ENCODE measurements at places on chromosomes 13 and 19. TPM values are rescaled to one million over a fixed set of nuclear protein-coding genes. Genes with fewer than 3 reads are reported as not detected.
A peak's percentile ranks its signal among the peaks of the same experiment; 100 is the strongest.

Gene PDX1
- total RNA-seq = not detected

Gene TNNT1
- total RNA-seq = 2.4 TPM

Gene TNFRSF19
- 10.2 TPM for total RNA-seq

Gene ALKBH6
- 9.0 TPM for total RNA-seq

Gene ZNF613
- total RNA-seq = 10.6 TPM

Gene ZNF208
- total RNA-seq = 7.3 TPM

Gene GNG7
- 7.7 TPM for total RNA-seq

Gene SULT2A1
- total RNA-seq = not detected

Gene PSG1
- total RNA-seq = not detected

Gene EFNA2
- 13.0 TPM for total RNA-seq

Gene PSG6
- not detected for total RNA-seq

Gene MAB21L1
- 1.6 TPM for total RNA-seq

DNA sequence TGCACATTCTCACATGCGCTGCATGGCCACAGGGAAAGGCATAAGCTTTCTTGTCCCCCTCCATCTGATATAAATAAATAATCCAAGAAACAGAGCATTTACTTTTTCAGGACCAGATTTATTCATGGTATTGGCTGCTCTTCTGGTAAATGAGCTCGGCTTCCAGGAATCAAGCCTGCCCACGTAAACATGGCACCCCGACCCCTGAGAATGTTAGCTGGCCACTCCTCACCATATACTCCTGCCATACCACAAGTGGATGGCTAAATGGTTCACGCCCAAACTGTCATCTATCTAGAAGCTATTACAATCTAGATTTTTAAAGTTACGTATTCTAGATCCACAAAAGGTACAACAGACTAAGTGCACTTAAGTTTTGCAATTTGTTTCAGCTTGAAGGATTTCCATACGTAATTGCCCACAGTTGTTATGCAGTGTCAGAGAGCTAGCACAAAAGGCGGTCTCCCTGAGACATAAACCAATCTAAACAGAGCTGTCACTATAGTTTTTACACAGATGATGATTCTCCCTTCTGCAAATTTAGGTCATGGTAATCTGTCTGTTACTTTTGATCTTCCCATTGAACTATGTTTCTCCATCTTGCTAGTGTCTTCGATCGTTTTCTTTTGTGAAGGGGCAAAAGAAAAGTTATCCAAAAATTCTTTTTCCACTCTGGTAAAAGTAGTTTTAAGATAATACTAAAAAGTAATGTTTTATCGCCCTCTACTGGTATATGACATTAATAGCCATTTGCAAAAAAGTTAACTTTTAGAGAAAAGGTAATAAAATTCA is 16.2 kb upstream of the FOXO1 start:
- DNase-seq = no peak

- DNase-seq = no peak
Observed at GRCh38 chr13:23695711-23696464, 125.7 kb downstream of the TNFRSF19 start.

GRCh38 chr19:29662278-29662603 is 3.0 kb upstream of the PLEKHF1 start:
- DNase-seq = no peak

DNA sequence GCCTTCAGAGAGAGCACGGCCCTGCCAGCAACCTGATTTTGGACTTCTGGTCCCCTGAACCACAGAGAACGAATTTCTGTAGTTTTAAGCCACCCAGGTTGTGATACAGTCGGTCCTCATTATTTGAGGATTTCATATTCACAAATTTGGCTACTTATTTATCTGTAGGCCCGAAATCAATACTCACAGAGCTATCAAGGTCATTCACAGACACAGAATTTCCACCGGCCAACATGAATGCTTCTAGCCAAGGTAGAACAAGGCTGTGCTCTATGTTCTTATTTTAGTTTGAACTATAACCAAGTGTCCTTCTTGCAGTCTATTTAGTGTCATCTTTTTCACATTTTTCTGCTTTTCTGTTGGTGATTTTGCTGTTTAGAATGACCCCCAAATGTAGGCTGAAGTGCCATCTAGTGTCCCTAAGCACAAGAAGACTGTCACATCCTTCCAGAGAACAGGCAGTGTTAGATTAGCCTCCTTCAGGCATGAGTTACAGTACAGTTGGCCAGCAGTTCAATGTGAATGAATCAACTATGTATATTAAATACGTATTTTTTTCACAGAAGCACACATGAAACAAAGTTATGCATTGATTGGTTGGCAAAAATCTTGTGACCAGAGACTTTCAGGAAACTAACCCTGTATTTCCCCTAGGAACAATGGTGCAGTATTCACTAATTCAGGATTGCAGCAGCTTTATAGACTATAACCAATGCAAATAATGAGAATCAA is 63.5 kb downstream of the C13orf42 start:
- no peak for DNase-seq

DNA sequence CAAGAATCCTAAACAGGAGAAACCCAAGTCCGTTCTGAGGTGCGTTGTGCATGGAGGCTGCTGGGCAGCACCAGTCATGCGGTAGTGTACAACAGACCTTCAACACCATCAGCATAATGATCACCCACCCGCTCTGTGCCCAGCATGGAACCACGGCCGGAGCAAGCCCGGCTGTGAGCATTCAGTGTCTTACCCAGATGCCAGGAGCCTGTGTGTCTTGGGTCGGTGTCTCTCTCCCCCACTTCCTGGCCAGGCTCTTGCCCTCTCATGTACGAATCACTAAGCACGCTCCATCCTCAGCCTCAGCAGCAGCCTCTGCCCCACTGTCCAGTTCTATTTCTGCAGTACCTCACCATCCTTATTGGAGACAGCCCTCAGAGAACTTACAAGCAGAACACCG is 231.6 kb upstream of the IRS2 start:
- no peak for DNase-seq

DNA sequence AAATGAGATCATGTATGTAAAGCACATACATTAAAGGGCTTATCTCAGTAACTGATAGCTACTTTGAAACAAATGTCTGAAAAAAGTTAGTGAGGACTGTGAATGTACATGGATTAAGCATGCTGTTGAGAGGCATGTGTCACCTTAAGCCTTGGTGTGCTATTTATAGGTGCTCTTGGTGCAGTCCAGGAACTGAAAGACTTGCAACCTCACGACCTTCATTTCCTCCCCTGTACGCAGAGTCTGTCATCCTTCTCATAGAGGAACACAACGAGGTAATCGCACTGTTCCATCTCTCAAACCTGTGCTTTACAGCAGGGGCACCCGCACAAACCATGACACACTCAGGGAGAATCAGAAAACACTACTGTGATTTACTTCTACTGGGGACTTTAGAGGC is 65.6 kb downstream of the UFM1 start:
- no peak for DNase-seq

DNA sequence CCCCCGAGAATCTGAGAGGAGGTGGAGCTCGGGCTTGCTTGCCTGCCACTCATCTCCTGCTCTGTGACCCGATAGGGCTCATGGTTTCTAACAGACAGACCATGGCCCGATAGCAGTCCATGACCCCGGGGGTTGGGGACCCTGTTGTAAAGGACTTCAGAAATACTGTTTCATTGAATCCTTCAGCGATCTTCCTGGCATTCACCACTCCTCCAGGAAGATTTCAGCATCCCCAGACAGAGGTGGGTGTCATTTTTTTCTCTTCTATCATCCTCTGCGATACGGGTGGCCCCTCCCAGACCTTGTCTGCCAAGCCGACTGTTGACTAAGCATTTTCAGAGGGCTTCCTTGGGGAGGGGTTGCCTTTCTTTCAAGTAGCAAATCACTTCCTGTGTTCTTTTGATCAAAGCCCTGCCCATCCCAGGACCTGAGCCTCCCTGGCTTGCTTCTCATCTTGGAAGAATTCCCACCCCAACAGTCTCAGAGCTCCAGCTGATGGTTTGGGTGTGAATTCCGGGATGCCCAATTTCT is 1.7 kb downstream of the MYO1F start:
- DNase-seq = no peak

DNA sequence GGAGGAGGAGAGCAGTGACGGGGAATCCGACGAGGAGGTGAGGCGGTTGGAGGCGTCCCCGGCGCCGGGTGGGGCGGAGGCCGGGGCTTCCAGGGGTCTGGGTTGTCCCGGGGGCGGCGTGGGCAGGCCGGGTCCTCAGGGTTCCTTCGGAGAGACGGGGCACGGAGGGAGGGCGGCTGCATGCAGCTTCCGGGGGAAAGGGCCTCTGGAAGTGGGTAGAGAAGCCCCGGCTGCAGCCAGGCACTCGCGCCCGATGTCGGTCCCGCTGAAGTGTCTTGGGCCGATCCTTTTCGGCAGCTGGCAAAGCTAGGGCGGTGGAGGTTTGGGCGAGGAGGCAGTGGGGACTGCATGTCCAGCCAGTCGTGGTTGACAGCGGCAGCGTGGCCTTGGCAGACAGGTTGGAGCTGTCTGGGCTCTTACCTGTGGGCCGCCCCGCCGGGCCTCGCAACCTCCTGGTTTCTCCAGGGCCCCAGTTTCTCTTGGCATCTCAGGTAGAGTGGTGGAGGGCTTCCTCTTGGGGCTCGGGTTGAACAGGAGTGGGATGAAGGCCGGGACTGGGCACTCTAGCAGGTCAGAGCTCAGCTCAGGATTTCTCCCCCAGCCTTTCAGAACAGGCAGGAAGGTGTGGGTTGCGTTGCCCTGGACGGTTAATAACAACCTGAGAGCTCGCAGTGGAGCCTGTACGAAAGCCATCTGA is 690 bp downstream of the KMT2B start:
- DNase-seq = peak; percentile 63

GRCh38 chr13:34521171-34521570 is 420.9 kb upstream of the NBEA start:
- DNase-seq = no peak

GRCh38 chr13:113862931-113863523 is 849 bp downstream of the GAS6 start:
- peak; percentile 73 for DNase-seq

DNA sequence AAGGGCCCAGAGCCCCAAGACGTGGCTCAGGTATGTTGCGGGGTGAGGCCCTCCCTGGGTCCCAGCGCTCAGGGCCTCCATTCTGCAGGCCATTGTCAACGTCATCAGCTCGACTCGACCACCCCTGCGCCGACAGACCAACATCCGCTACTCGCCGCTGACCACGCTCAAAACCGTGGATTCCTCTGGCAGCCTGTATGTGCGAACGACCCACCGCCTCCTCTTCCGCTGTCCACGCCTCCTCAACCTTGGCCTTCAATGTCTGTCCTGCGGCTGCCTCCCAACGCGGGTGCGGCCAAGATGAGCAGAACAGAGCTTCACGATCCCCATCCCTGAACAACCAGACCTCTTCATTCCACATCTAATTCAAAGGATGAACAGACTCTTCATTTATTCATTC is 8.2 kb downstream of the RDH8 start:
- DNase-seq = no peak

DNA sequence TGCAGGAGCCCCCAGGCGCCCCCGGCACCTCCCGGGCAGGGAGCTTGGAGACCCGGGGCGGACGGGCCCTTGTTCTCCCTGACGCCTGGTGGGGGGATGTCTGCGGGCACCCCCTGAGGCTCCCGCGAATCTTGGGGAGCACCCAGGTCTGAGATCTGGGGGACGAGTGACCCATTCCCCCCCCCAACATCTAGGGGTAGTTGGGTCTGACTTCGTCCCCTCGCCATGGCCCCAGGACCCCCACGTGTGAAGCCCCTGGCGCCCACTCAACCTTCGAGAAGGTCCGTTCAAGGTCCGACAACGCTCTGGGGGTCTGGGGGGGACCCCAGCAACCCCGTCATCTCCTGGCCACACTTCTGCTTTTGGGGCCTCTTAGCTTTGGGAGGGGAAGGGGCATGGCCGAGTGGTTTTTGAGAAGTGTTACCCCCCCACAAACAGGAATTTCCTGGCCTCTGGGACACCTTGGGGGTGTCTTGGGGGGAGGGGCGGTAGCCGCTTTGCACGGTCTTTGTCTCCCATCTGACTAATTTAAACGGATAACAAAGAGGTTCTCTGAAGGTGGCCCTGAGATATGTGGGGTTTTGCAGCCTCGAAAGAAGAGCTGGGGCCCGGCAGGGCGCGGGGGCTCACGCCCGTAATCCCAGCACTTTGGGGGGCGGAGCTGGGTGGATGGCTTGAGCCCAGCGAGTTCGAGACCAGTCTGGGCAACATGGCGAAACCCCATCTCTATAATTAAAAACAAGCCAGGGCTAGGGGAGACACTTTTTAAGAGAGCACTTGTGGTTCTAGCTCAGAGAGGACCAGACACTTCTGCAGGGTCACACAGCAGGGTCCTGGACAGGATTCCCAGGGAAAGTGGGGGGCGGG is 608 bp downstream of the CNN2 start:
- no peak for DNase-seq

- DNase-seq = no peak
Observed at GRCh38 chr13:101401196-101401595, 15.1 kb downstream of the NALCN start.

GRCh38 chr19:12984143-12984627 is 11.1 kb upstream of the NFIX start:
- DNase-seq = no peak

DNA sequence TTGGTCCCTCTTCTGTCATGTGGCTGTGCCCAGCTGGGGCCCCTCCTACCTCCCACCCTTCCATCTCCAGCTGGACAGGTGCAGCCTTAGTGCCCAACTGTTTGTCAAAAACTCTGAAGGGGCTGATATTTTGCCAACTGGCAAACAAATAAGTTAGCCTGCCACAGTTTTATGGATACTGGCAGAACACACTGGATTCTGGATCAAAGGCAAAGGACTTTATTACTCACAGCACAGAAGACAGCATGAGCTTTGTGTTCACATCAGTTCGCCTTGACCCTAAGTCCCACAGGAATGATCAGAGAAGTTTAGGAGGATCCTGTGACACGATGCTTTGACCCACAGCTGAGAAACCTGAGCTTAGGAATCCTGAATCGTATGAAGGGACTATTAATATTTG is 16.4 kb downstream of the KLK2 start:
- no peak for DNase-seq

GRCh38 chr19:40605216-40605971 is 4.2 kb downstream of the LTBP4 start:
- peak; percentile 84 for DNase-seq

GRCh38 chr13:26585136-26585535 is 27.7 kb downstream of the WASF3 start:
- no peak for DNase-seq

DNA sequence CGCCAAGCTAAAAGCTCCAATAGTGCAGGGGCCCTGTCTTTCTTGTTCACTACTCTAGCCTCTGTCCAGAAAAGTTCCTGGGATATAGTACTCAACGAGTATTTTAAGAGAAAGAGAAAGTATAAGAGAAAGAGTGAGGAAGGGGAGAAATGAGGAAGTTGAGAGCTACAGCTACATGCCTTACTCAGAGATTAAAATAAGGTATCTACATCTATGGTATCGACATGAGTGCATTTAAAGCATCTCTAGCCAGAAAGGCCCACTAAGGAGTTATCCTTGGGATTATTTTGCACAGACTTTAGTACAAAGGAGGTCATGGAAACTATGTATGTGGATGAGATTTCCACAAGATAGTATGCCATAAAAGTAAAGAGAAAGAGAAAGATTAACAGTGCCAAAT is 28.5 kb downstream of the MYCBP2 start:
- no peak for DNase-seq

DNA sequence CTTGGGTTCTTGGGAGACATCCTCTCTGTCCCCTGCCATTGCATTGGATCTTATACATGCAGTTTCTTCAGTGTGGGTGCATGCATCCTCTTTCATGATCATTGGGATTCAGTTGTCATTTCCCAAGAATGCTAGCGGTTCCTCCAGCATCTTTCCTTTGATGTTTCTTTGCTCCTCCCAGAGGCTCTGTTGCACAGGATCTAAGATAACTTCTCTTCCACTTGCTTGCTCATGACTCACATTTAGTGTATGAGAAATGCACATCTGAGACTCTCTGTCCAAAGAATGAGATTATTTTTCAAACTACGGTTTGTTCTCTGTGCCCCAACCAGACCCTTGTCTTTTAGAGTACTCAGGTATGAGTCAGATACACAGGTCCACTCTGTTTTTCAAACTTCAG is 197.1 kb downstream of the NDFIP2 start:
- DNase-seq = no peak
